ENCODE measurements at places on chromosomes 6 and 20.

GRCh38 chr6:3887150-3887700 is 38.1 kb downstream of the FAM50B start:
- DNase-seq = no peak

DNA sequence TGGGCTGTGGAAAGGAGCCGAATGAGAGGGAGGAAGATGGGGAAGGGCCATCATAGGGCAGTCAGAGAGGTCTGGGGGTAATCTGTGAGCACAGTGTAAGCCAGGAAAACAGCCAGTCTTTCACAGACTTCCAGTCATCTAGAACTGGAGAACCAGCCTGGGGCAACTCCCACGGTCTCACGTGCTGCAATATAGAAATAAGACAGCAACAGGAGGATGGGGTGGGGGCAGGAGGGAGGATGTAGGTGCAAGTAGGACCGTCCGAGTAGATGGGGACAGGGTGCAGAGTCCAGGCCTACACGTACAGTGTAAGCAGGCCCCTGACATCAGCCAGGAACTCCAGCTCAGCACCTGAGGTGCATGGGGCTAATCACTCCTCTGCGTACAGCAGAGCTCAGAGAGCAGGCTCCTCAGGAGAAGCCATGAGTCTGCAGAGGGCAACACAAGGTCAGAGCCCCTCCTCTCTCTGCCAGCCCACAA is 58.2 kb upstream of the TNFAIP3 start:
- DNase-seq = no peak

GRCh38 chr6:19391926-19392325 is 445.2 kb upstream of the ID4 start:
- no peak for DNase-seq

- DNase-seq = no peak
Observed at GRCh38 chr6:48834706-48835105, 628.3 kb downstream of the MMUT start.

GRCh38 chr20:4468114-4468513 is 253.6 kb upstream of the PRND start:
- no peak for DNase-seq

DNA sequence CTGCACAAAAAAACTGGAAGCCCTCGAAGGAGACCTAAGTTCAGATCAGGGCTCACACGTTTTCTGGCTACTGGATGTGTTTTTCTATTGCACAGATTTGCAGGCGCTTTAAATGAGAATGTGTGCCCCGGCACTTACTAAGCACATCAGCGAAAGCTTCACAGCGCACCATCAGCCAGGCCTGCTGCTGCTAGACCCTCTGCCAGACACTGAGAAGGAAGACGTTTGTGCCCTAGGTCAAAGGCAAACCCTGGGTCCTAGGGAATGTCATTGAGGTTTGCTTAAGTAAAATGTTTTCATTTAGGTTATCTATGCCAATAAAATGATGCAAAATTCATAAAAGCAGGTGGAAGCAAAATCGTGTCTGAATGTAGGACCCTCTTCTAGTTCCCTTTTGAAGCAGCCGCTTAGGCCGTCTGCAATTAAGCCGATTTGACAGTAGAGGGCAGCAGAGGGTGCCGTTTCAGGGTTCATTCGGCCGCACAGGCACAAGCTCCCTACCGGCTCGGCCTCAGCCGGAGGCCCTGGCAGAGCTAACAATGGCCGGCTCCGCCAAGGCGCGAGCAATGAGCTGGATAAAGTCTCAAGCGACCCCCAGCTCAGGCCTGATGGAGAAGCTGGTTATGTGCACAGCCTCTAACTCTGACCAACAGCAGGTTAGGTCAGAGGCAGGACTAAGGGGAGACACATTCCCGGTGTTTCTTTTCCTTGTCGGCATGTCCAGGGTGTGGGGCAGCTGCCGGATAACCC is 107.2 kb upstream of the FOXA2 start:
- DNase-seq = peak; percentile 78

All from NCI-H446 (cell line).